ENCODE measurements at places on chromosomes 5 and 9. TPM values are rescaled to one million over a fixed set of nuclear protein-coding genes. Genes with fewer than 3 reads are reported as not detected.

- DNase-seq, result no peak
Measured at GRCh38 chr5:148781766-148782165, 44.6 kb upstream of the ADRB2 start.

DNA sequence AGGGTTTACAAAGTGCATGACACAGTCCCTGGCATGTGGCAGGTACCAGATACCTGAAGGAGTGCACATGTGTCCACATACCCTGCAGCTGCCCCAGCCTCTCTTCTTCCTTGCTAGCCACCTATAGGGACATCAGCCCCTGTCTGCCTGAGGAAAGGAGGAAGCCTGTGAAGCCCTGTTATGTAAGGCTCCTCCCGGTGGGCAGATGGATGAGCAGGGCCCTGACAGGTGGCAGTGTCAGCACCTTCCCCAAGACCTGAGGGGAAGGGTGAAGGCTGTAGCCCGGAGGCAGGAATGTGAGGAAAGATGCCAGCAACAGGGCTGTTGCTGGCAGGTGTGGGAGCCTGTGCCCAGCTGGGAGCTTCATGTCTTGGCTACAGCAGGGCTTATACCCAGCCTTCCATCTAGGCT is 21.7 kb downstream of the TCF7 start:
- no peak for DNase-seq

- DNase-seq, result no peak
Measured at GRCh38 chr5:156591631-156592030, 258.5 kb upstream of the PPP1R2B start.

- DNase-seq, result no peak
Measured at GRCh38 chr9:76717176-76717575, 47.1 kb upstream of the PCA3 start.

Gene SLC4A9
- not detected for total RNA-seq

GRCh38 chr9:120264528-120264927 is 315.4 kb downstream of the CDK5RAP2 start:
- DNase-seq, result no peak

DNA sequence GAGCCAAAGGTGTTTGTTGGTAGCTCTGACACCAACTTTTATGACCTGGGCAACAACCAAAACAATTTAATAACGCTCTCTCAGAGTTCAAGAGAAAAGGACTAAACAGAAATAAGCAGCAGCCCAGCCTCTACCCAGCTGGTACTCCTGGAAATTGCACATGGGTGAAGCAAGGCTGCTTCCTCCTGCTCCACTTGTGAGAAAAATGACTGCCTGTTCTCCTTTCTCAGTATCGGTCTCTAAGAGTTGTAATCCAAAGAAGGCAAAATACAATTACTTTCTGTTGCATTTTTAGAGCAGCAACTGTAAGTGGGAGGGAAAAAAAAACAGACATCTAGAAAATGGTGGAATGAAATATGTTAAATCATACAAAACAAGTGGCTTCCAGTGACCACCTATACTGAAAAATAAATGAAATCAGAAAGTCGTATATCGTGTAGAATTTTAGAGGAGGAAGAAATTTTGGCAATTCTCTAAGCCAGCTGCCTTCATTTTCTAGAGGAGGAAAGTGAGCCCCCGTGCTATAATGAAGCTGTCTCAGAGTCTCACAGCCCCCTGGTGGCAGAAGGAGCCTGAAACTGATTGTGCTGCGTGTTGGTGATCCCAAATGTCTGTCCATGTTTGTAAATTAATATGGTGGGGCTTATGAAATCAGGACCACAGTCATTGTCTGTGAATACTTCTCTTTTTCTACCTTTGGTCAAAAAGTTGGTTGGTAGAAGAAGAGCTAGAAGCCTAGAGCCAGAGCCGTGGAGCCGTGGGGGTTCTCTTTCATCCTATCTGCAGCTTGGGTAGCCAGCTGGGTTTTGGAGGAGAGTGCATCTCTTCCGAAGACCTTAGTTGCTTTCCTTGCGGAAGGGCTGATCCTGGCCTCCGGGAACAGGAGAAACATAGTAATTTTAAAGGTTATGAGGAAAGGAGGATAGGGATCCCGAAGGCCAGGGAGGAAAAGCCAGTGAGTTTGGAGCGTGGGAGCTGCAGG is 139.9 kb downstream of the PIP5K1B start:
- DNase-seq, result no peak

Gene LCN15
- not detected for total RNA-seq

- no peak for DNase-seq
Measured at GRCh38 chr5:155418960-155419579, 405.5 kb downstream of the KIF4B start.

DNA sequence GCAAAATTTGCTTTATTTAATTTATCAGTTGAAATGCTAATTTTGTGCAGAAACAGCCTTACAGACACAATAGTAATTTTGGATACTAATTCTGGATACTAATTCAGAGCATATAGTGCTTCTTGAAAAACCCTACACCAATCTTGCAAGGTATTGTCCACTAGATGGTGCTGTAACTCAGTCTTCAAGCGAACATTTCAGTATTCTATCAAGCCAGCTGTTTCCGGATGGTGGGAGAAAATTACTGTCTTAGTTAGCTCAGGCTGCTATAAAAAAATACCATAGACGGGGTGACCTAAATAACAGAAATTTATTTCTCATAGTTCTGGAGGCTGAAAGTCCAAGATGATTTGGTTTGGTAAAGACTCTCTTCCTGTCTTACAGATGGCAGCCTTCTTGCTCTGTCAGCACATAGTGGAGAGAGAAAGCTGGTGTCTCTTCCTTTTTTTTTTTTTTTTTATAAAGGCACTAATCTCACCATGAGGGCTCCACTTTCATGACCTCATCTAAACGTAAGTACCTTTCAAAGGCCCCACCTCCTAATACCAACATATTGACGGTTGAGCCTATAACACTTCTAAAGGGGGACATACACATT is 1306.5 kb upstream of the CDH9 start:
- DNase-seq, result no peak

Gene ARSK
- 7.7 TPM for total RNA-seq

Gene MSX2
- not detected for total RNA-seq

- DNase-seq, result no peak
Measured at GRCh38 chr9:1053282-1053621, 3.1 kb downstream of the DMRT2 start.

Gene ANKRD18B
- total RNA-seq, result 1.2 TPM

DNA sequence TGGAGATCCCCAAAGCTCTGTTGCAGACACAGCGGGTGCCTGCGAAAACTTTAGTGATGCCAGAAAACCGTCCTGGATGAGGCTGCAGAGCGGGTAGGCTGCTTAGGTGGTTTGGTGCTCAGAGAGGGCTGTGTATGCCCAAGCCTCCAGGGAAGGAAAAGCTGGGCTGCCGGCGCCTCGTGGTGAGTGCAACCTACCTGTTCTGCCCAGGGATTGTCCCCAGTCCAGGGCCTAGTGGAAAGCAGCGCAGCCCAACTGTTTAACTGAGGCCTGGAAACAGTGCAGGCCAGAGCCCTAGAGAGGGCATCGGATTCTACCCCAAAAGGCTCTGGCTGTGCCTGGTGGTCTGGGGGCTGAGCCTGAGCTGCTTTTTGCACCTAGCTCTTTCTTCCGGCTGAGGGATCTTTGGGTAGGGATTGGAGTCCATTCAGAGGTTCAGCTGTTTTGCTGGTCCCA is 2.8 kb downstream of the LMX1B start:
- DNase-seq, result no peak

DNA sequence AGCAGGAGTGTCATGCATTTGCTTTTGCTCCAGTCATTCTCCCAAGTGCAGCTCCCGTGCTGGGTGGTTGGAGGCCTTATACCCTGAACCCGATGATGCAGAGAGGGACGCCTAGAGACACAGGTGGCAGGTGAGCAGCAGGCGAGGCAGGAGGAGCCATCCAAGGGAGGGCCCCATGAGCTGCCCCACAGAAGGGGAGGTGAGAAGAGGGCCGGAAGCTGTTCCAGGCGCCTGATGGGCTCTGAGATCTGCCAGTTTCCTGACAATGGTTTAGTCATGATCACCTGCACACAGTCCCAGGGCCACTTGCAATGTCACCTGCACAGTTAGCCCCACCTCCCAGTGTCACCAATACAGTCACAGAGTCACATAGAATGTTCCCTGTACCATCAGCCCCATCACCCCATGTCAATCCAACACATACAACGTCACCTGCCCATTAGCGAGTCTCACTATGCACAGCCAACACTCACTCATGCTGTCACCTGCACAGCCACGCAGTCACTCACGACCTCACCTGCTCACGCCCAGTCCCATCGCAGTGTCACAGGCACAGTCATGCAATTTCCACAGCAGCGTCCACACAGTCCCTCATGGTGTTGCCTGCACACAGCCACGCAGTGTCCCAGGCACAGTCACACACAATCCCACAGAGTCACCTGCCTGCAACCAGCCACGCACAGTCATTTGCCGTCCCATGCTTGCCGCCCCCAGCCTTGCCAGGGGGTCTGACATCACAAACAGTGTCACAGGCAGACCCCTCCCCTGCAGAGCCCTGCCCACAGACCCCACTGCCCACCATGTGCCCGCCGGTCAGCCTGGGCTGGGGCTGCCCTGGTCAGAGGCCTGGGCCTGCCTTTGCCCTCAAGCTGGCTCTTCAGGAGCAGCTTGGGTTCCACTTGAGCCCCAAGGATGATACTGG is 113.4 kb downstream of the LHX2 start:
- no peak for DNase-seq

DNA sequence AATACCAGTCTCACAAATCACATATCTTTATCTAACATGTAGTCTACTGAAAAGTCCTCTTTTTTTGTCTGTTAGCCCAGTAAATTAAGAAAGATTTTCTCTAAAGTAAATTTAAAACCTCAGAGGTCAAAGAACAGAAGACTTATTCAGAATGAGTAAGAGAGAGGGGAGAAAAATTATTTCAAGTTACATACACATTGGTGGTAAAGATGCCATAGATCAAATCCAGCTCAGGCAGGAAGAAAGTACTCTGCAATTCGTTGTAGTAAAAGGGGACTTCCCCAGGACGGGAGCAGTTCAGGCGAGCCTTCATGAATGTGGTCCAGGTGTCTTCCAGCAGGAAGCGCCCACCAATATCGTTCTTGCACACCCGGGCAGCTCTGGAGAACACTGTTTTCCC is 344.1 kb downstream of the SEMA5A start:
- no peak for DNase-seq

GRCh38 chr5:89255845-89256463 is 373.0 kb upstream of the MEF2C start:
- no peak for DNase-seq

GRCh38 chr5:177455036-177455660 is 8.5 kb downstream of the PRR7 start:
- peak; percentile 95 for DNase-seq

Gene RAD17
- total RNA-seq, result 32.0 TPM

DNA sequence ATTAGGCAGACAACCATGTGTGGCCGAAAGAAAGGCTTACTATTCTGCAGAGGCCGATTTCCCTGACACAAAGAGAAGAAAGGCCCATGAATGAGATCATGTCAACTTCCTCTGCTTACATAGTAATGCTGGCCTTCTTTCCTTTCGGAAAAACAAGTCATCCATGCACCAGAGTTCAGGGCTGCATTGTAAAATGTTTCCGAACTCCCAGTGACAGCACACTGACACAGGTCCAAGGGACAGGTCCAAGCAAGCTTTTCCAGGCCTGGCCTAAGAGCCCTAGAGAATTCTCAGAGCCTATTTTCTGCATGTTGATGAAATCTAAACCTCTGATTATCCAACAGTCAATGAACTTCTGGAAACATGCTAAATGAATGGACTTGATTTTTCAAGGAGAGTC is 140.9 kb downstream of the ZNF608 start:
- DNase-seq, result no peak

GRCh38 chr5:65730910-65731309 is 8.9 kb downstream of the NLN start:
- no peak for DNase-seq

Gene RANBP17
- total RNA-seq, result not detected

DNA sequence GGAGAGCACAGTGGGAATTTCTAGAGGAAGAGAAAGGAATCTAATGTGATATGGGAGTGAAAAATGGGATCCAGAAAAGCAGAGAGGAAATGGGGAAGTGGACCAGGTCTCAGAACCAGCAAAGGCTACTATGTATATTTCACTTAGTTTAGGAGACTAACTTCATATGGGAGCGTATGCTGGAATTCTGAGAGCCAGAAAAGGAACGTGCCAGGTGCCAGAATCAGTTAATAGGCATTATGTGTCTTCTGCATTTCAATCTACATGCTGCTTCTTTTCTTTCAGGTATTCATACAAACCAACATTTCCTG is 28.5 kb upstream of the IFNA14 start:
- DNase-seq, result no peak

- no peak for DNase-seq
Measured at GRCh38 chr5:10760096-10760920, 726 bp downstream of the DAP start.

GRCh38 chr9:7324152-7324598 is 475.4 kb downstream of the DMAC1 start:
- no peak for DNase-seq

GRCh38 chr9:34802916-34803315 is 93.0 kb upstream of the CCL21 start:
- DNase-seq, result no peak

- DNase-seq, result no peak
Measured at GRCh38 chr5:139132515-139132914, 65.7 kb downstream of the SIL1 start.

Gene FGF1
- not detected for total RNA-seq

Gene MEGF10
- total RNA-seq, result not detected

DNA sequence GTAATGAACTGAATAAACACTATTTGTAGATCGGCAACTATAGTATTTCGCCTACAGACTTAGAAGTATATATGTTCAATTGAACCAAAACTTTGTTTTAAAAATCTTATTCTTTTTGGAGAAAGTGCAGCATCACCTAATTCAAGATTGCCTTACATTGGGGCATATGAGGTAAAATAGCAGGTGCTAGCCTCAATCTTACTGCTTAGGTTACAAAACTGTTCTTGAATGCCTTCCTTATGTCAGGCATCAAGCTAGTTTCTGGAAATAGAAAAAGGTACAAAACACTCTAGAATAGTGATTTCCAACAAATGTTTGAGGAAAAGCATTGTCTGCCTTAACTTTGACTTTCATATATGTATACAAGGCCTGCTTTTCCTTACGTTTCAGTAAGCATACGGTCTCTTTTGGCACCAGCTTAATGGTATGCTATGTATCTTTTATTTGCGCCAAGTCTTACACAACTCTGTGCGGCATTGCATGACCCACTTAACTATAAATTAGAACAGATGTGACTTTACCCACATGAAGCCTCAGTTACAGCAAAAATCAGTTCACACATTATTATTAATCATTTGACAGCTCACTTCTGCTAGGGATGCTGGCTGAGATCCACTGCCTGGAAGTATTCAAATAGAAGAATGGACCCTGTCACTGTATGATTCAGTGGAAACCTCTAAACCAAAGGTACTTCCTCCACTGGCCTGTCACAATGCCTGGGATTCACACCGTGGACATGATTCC is 174.1 kb downstream of the PRELID2 start:
- no peak for DNase-seq

GRCh38 chr9:76529653-76530052 is 70.7 kb downstream of the GCNT1 start:
- DNase-seq, result no peak

Gene TERT
- 2.3 TPM for total RNA-seq

DNA sequence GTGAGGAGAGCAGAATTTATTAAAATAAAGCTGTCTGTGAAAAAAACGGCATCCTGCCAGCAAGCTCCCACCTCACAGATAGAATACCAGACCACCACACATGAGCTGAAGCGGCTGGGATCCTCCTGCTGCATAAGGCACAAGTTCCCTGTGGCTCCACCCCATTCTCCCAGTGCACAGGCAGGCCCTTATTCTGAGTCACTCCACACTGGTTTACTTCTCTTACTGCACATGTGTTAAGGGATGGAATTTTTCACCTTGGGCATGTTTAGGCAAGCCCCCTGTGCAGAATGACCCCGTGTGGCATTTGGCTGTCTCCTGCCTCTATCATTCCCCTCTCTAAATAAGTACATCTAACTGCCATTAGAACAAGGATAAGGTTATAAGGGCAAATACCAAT is 115.0 kb upstream of the ELAVL2 start:
- DNase-seq, result no peak

All from naive thymus-derived CD4-positive, alpha-beta T cell (primary cell).